ENCODE measurements at places on chromosomes 6 and 20. TPM values are rescaled to one million over a fixed set of nuclear protein-coding genes. Genes with fewer than 3 reads are reported as not detected.
A peak's percentile ranks its signal among the peaks of the same experiment; 100 is the strongest.

Gene UNC93A
- total RNA-seq = not detected

DNA sequence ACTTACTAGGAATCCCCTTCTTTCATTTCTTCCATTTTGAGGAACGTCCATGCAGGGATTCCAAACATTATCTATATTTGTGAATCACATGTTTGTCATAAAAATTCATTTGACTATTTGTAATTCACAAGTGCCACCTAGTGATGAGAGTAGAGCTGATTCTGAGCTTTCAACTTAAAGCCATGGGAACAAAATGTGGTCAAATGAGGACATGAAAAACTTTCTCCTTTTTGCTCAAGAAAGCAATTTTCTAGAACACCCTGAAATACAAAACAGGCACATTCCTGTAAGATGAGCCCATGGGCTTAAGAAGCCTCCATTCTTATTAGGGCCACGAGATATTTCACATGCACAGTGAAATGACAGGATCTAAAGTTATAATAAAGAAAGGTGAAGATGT lies 12.3 kb downstream of the MAP3K7 start:
- DNase-seq = no peak

GRCh38 chr20:57245997-57246396 lies 20.4 kb downstream of the BMP7 start:
- DNase-seq = no peak

- no peak for DNase-seq
These were observed 508.8 kb upstream of the PTCHD4 start for GRCh38 chr6:48619771-48620170.

DNA sequence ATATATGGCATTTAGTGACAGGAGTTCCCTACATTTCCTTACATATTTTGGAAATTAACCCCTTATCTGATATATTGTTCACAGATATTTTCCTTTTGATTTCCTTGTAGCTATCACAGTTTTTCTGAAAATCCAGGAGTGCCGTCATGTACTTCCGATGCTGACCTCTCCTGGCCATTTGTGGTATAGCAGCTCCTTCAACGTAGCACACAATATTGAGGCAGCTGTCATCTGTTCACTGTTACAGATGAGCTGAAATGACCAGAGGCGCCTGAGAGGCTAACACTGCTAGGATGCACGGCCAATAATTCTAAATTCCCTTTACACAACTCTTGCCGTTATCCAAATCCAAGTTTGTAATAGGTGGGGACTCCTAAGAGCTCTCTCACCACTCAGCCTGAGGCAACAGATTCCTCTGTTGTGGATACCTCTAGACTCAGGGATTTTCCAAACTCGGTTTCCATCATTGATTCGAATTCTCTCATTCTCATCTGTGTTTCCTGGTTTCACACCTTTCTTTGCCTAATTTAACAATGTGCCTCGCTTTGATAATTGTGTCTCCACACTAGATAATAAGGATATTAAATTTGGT lies 53.0 kb downstream of the MMUT start:
- peak; percentile 33 for DNase-seq

DNA sequence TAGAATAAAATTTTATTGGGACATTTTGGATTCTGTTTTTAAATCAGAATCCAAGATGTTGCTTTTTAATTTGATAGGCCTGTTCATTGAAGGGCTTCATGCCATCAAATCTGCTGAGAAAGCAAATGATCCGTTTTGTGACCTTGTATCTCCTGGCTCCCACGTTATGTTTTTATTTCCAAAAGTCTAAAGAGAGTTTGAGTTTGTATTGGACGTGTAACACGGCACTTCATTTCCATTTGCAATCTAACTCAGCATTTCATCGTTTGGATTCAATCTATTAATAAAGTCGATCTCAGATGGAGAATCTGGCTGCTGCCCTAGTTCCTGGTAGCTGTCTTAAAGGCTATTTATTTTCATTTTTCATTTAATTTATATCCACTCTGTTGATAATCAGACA lies 17.0 kb downstream of the KIF25 start:
- DNase-seq = no peak

GRCh38 chr6:125717120-125717731 lies 32.2 kb upstream of the HEY2 start:
- DNase-seq = no peak

Gene MAS1
- total RNA-seq = 0.05 TPM

DNA sequence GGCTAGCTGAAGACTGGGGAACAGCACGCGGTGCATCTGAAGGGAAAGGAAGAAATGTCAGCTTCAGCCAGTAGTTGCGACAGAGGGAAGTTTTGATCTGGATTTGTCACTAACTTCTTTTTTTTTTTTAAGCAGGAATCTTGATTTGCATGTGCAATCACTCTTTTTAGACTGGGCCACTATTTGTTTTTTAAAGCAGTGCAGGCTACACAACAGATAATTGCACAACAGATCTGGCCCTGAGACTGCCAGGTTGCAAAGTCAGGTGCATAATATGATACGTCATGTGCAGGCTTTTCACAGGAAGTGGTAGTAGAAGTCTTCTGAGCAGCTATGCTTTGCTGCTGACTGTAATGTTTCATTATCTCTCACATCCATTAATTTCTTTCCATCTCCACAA lies 13.5 kb downstream of the PFDN4 start:
- DNase-seq = no peak

GRCh38 chr6:109186012-109186411 lies 90.7 kb downstream of the CEP57L1 start:
- no peak for DNase-seq

DNA sequence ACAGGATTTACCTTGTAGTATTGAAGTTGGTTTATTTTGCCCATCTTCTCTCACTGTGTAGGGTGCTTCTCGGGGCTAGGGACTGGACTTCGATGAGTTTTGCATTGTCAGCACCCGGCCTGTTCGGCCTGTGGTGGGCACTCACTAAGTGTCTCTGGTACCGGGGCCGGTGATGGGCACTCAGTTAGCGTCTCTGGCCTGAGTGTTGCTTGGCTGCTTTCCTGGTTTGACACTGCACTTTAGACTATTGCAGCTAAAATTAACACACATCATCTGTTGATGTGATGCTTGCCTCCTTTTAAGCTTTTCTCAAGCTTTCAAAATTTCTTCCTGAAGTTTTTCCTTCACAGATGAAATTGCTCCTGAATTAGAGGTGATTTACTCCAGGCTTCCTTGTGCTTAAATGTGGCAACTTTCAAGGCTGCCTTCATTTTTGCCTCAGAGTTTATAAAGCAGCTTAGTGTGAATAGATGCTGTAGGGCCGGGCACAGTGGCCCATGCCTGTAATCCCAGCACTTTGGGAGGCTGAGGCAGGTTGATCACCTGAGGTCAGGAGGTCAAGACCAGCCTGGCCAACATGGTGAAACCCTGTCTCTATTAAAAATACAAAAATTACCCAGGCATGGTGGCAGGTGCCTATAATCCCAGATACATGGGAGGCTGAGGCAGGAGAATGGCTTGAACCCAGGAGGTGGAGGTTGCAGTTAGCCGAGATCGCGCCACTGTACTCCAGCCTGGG lies 41.7 kb upstream of the TULP4 start:
- DNase-seq = no peak

- DNase-seq = no peak
These were observed 62.4 kb downstream of the DTD1 start for GRCh38 chr20:18650224-18650623.

Gene MOXD1
- 123 TPM for total RNA-seq

Gene IMPG1
- 0.21 TPM for total RNA-seq

Gene NOTCH4
- 11.2 TPM for total RNA-seq

Gene HSPA1L
- 2.5 TPM for total RNA-seq

DNA sequence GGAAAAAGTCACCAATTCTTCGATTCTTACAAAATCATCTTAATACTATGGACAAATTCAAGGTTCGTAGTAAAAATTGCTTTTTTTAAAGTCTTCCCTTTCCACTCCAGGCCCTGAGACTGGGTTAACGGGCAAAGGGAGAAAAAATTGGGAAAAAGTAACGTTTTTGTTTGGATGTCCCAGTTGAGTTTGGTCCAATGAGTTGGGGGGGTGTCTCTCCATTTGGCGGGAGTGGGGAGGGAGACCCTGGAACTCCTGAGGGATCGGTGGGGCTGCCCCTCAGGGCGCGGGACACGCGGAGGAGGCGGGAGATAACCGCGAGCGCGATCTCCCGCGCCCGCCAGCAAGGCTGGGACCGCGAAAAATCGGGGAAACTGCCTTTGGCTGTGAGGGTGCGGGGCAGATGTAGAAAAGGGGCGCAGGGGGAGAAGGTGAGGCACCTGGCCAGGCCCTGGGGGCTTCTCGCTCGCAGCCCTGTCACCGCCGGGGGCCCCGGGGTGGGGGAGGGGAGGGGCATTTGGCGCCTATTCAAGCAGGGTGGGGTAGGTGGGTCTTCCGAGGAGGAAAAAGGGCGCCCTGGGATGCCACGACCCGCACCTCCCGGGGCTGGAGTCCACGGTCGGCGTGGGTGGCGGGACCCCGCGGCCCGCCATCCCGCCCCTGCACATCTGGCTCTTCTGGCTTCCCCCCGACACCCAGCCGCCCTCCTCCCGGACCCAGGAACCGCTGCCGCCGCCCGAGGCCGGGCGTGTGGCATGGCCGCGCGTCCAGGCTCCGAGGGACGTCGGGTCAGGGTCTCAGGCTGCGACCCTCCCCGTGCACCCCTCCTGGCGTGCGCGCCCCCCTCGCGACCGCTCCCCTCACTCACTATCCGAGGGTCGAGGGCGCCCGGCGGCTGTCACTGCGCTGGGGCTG lies 595 bp downstream of the FBXO5 start:
- DNase-seq = no peak

DNA sequence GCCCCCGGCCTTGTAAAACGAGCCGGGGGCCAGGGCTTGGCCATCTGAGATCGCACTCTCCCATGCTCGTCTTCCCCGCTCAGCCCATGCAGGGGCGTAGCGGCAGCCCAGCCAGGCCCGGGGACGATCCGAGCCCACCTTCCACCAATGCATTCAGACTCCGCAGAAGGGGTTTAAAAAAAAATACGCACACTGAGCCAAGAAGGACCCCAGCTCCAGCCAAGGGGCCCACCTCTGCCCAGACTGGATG lies 320 bp downstream of the GSTA4 start:
- DNase-seq = no peak

DNA sequence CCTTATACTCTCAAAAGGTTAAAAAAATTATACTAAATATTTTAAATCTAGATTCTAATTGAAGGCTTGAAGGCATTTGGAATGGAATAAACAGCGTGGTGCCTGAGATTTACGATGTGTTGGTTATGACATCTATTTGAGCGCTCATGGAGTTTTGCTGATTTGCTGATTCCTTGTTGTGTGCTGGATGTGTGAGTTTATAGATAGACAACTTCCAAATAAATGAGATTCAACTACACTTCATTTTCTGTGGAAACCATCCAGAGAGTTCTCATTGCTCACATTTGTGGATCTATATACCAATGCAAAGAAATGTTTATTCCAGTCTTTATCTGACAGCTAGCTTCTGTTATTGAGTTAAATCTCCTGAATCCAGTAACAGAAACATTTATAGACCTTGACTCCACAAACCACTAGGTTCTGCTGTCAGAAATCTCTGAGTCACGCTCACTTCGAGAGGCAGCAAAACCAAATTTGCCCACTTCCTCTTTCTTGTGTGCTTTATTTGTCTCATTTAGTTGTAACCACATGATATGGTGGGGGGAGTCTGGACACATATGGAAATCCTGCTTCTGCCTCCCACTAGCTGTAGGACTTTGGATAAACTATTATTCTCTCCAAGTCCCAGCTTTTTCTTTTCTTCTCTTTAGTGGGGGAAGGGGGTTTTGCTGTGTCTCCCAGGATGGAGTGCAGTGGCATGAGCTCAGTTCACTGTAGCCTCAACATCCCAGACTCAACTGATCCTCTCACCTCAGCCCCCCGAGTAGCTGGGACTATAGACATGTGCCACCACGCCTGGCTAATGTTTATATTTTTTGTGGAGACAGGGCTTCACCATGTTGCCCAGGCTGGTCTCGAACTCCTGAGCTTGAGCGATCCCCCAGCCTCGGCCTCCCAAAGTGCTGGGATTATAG lies 54.5 kb downstream of the IPCEF1 start:
- DNase-seq = no peak

- DNase-seq = no peak
These were observed 196.5 kb downstream of the SLC35F1 start for GRCh38 chr6:118103381-118104146.

Gene SLC35B3
- total RNA-seq = 36.3 TPM
